ENCODE measurements at places on chromosomes 4 and X.

DNA sequence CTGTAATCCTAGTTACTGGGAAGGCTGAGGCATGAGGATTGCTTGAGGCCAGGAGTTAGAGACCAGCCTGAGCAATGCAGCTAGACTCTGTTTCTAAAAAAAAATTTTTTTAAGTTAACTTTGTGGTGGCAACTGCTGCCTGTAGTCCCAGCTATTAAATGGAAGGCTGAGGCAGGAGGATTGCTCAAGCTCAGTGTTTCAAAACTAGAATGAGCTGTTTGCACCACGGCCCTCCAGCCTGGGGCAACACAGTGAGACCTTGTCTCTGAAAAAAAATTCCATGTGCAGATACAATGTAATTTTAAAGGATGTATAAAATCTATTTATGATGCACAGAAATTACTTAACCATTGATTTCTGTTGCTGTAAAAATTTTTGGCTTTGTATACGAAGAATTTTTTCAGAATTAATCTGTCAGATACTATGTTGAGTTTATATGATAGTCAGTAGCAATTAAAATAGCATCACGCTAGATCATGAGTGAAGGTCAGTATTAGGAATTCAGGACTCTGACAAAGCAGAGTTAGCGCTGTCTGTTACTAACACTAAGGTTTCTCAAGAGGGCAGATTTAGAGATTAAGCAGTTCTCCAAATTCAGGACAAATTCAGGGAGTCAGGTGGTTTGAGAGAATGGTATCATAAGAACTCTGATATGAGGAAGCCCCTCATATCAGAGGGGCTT lies 8.3 kb upstream of the AGA start:
- H3K27me3 ChIP-seq = no peaks in the 10 kb centered on the region
- no peak overlapping the region for H3K27ac ChIP-seq
- no peak overlapping the region for H3K4me3 ChIP-seq
- no peaks in the 10 kb centered on the region for H3K36me3 ChIP-seq

GRCh38 chr4:184544788-184545409 lies 70.5 kb upstream of the IRF2 start:
- H3K4me1 ChIP-seq = no peaks in the 10 kb centered on the region
- no peak overlapping the region for H3K4me3 ChIP-seq
- no peak overlapping the region for H3K27ac ChIP-seq
- no peaks in the 10 kb centered on the region for H3K27me3 ChIP-seq

GRCh38 chr4:3268395-3269104 lies 19.6 kb downstream of the MSANTD1 start:
- H3K4me1 ChIP-seq = no peaks in the 10 kb centered on the region
- no peak overlapping the region for H3K27ac ChIP-seq
- no peak overlapping the region for H3K4me3 ChIP-seq
- H3K27me3 ChIP-seq = no peaks in the 10 kb centered on the region
- no peaks in the 10 kb centered on the region for H3K36me3 ChIP-seq
- DNase-seq = no peak

- H3K27ac ChIP-seq = peak overlapping the region; percentile 88
- peak; percentile 12 for DNase-seq
- H3K27me3 ChIP-seq = no peaks in the 10 kb centered on the region
- peak overlapping the region; percentile 71 for H3K4me3 ChIP-seq
Measured at GRCh38 chr4:118889312-118889691, 648 bp downstream of the SYNPO2 start.

DNA sequence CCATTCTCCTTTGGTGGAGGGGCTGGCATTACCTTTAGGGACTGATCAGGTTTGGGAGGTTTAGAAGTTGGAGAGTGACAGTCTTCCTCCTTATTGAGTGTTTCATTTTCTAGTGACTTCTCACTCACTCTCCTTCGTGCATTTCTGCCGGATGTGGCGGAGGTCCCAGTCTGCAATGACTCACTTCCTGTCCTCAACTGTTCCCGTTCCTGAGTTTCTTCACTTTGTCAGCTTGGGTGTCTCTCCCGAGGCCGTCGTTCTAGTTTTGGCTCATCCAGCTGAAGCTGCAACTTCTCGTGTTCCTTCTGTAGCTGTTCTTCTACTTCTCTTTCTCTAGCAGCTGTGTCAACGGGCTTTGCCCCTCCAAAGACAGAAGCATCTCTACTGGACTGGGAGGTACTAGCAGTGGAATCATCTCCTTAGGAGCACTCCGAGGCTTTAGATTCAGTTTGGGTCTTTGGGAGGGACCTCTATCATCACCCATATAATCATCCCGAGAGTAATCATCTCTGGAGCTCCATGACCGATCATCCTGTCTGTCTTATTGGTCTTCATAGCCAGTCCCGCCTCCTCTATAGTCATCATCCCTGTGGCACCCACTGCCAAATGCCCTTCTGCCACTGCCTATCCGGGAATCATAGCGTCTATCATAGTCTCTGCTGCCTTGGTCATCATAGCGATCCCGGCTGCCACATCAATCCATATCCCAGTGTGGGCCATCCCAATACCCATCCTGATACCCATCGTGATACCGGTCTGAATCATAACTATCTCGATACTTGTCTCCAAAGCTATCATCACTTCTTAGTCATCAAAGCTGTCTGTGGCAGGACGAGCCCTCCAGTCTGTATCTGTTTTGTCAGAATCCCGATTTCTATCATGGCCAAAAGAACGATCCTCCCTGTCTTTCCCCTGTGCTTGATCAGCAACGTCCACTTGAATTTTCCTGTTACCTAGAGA lies 35.3 kb upstream of the VSIG4 start:
- H3K27me3 ChIP-seq = no peaks in the 10 kb centered on the region
- H3K4me3 ChIP-seq = no peak overlapping the region
- peak; percentile 12 for DNase-seq
- no peak overlapping the region for H3K27ac ChIP-seq
- no peaks in the 10 kb centered on the region for H3K4me1 ChIP-seq

DNA sequence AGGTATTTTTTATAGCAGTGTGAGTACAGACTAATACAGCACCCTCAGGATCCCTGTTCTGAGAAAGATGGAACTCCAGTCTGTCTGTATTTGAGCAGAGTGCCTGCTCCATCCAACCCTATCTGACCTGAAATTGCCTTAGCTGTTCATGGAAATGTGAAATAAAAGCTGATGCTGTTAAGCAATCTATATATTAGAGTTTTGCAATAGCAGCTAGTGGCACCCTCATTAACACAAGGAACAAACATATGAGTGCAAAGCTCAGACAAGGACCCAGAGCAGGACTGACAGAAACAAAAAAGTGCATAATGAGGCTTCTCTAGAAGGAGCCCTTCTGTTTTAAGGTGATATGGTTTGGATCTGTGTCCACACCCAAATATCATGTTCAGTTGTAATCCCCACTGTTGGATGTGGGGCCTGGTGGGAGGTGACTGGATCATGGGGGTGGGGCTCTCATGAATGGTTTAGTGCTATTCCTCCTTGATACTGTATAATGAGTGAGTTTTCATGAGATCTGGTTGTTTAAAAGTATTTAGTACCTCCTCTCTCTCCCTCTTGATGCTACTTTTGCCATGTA lies 272.9 kb upstream of the KLF3 start:
- no peaks in the 10 kb centered on the region for H3K36me3 ChIP-seq

GRCh38 chr4:145957302-145957701 lies 18.7 kb upstream of the ZNF827 start:
- H3K4me1 ChIP-seq = no peaks in the 10 kb centered on the region
- no peak overlapping the region for H3K4me3 ChIP-seq
- DNase-seq = no peak

GRCh38 chr4:7877176-7877575 lies 62.5 kb downstream of the AFAP1 start:
- no peaks in the 10 kb centered on the region for H3K4me1 ChIP-seq
- no peaks in the 10 kb centered on the region for H3K36me3 ChIP-seq
- DNase-seq = no peak
- H3K4me3 ChIP-seq = no peak overlapping the region

DNA sequence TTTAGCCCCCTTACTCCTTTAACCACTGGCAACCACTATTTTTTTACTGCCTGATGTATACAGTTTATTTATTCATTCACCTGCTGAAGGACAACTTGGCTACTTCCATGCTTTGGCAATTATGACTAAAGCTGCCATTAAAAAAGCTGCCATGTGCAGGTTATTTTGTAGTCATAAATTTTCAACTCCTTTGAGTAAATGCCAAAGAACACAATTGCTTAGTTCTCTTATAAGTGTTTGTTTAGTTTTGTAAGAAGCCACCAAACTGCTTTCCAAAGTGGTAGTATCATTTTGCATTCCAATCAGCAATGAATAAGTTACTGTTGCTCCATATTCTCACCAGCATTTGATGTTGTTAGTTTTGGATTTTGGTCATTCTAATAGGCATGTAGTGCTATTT lies 1831.8 kb downstream of the PCDH7 start:
- no peaks in the 10 kb centered on the region for H3K27me3 ChIP-seq
- H3K27ac ChIP-seq = no peak overlapping the region
- no peaks in the 10 kb centered on the region for H3K36me3 ChIP-seq
- no peak overlapping the region for H3K4me3 ChIP-seq
- H3K4me1 ChIP-seq = no peaks in the 10 kb centered on the region

DNA sequence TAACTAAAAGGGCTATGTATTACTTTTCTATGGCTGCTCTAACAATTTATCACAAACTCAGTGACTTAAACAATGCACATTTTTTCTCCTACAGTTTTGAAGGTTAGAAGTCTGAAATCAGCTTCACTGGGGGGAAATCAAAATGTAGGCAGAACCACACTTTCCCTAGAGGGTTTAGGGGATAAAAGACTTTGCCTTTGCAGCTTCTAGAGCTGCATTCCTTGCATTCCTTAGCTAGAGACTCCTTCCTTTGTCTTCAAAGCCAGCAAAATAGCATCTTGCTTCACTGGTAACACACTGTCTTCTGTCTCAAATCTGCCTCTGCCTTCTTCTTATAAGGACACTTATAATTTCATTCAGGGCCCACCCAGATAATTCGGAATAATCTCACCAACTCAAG lies 152.4 kb upstream of the SPIN4 start:
- no peaks in the 10 kb centered on the region for H3K4me1 ChIP-seq
- no peak overlapping the region for H3K27ac ChIP-seq
- H3K4me3 ChIP-seq = no peak overlapping the region
- no peak for DNase-seq
- no peaks in the 10 kb centered on the region for H3K36me3 ChIP-seq
- no peaks in the 10 kb centered on the region for H3K27me3 ChIP-seq

DNA sequence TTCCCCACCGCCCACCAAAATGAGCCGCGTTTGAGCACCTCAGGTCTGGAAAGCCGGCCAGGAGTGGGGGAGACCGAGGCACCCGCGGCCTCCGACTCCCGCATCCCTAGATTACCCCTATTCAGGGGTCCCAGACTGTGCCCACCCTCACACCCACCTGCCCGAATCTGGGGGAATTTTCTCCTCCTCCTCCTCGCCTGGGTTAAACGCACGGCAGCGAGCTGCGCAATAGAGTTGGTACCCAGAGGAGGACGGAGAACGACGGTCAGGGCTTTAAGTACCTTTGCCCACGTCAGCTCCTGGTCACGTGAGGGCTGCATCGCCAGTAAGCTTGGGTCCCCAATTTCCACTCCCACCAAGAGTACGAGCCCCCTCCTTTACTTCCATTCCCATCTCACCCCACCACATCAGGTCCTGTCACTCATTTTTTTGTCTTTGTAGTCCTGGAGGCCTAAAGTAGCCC lies at the start of gene ARMCX2:
ARMCX2 (minus strand) TSS at position 250 of the 463 bp plus-strand sequence. CDS start 2,262 bp downstream, outside the sequence.
- H3K4me3 ChIP-seq = peak within 1 kb of the TSS; percentile 70
- peak; percentile 33 for DNase-seq
- H3K4me1 ChIP-seq = no peaks in the 10 kb centered on the region
- H3K27ac ChIP-seq = peak within 1 kb of the TSS; percentile 58
- no peaks in the 10 kb centered on the region for H3K27me3 ChIP-seq

GRCh38 chr4:143531380-143531779 lies 17.9 kb downstream of the SMARCA5 start:
- H3K27me3 ChIP-seq = no peaks in the 10 kb centered on the region
- peaks cover 10% of the 10 kb centered on the region for H3K4me1 ChIP-seq

- no peaks in the 10 kb centered on the region for H3K36me3 ChIP-seq
- no peak for DNase-seq
Measured at GRCh38 chr4:164615964-164616363, 138.0 kb upstream of the SMIM31 start.

DNA sequence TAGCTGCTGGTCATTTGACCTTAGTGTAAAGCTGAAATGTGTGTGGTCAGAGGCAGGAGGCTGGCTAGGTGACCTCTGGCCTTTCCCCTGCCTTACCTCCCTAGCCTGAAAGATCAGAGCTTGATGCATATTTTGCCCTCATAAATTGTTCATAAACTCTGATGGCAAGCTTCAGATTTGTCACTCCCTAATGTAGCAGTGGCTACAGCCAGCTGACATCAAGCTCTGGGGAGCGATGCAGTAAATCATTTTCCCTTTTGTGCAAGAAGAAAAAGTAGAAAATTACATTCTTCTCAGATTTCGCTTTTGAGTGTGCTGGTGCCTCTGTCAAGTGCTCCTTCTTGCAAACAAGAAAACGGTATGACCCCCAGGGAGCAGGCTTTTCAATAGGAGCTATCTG lies 87.7 kb upstream of the MAGEA4 start:
- no peaks in the 10 kb centered on the region for H3K4me1 ChIP-seq
- DNase-seq = no peak
- no peak overlapping the region for H3K4me3 ChIP-seq
- H3K27me3 ChIP-seq = no peaks in the 10 kb centered on the region
- no peak overlapping the region for H3K27ac ChIP-seq
- no peaks in the 10 kb centered on the region for H3K36me3 ChIP-seq

DNA sequence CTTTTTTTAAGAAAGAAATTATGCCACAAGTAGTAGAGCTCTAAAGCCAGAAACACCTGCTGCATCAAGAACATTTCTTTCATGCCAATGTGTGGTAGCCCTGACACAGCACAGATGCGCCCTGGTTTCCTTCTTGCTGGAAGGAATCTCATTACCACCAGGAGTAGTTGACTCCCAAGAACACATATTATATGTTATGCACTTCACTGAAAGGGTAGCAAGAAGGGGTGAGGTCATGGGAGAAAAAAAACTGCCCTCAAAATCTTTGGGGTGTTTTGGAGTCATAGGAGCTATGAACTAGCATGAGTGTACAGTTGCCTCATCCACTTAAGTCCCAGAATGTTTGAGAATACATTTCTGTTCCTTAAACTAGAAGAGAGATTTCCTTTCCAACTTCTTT lies 185.8 kb upstream of the C1QTNF7 start:
- DNase-seq = no peak
- no peak overlapping the region for H3K27ac ChIP-seq
- no peak overlapping the region for H3K4me3 ChIP-seq
- no peaks in the 10 kb centered on the region for H3K4me1 ChIP-seq
- no peaks in the 10 kb centered on the region for H3K36me3 ChIP-seq

DNA sequence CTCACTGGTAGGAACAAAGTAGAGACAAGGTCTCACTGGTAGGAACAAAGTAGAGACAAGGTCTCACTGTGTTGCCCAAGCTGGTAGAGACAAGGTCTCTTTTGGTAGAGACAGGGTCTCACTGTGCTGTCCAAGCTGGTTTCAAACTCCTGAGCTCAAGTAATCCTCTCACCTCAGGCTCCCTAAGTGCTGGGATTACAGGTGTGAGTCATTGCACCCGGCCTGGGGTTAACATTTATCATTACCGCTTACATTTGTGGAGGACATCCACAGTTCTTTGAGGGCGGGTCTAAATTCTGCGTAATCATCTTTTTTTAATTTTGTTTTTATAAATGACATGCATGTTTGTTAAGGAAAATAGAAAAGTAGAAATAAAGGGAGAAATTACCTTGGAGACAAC lies 12.0 kb downstream of the RAB33B start:
- H3K27me3 ChIP-seq = no peaks in the 10 kb centered on the region

- no peaks in the 10 kb centered on the region for H3K36me3 ChIP-seq
- H3K27ac ChIP-seq = no peak overlapping the region
- no peaks in the 10 kb centered on the region for H3K4me1 ChIP-seq
- no peak overlapping the region for H3K4me3 ChIP-seq
- no peaks in the 10 kb centered on the region for H3K27me3 ChIP-seq
Measured at GRCh38 chr4:2069161-2069971, 10.2 kb downstream of the NAT8L start.
